ENCODE measurements at places on chromosomes 2 and 18.
A peak's percentile ranks its signal among the peaks of the same experiment; 100 is the strongest.

- DNase-seq = peak; percentile 4
These were observed 12.4 kb downstream of the IL1F10 start for GRCh38 chr2:113080134-113080533.

DNA sequence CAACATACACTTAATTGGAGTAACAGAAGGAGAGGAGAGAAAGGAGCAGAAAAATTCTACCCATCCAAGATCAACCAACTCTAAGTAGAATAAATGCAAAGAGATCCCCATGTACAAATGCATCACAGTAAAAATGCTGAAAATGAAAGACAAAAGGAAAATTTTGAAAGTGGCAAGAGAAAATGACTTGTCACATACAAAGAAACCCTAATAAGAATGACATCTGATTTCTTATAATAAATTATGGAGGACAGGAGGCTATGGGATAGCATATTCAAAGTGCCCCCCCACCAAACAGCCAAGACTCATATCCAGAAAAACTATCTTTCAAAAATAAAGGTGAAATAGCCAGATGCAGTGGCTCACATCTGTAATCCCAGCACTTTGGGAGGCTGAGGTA is 22.2 kb upstream of the INPP4A start:
- DNase-seq = no peak

GRCh38 chr2:168178520-168179324 is 68.7 kb downstream of the STK39 start:
- DNase-seq = no peak

- peak; percentile 77 for DNase-seq
These were observed 19.9 kb upstream of the CABYR start for GRCh38 chr18:24118750-24119577.

DNA sequence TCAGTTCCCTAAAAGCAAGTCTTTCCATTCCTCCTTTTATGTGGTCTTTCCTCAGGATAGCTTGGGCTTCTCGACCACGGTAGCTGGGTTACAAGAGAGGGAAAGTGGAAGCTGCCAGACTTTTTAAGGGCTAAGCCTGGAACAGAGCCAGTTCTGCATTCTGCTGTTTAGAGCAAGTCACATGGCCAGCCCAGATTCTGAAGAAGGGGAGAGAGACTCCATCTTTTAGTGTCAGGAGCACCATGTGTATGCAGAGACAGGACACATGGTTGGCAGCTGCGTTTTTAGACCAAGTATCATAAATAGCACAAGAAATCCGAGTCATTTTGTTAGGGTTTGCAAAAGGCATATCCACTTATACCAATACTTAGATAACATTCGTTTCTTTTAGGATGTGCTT is 4.7 kb downstream of the HMSD start:
- DNase-seq = no peak

GRCh38 chr2:95385570-95385984 is 16.9 kb upstream of the FAHD2A start:
- no peak for DNase-seq

GRCh38 chr2:234107861-234108260 is 57.4 kb downstream of the SPP2 start:
- no peak for DNase-seq

GRCh38 chr2:8189316-8189715 is 492.5 kb upstream of the ID2 start:
- no peak for DNase-seq

GRCh38 chr18:23857756-23858155 is 156.8 kb upstream of the TTC39C start:
- DNase-seq = no peak

- no peak for DNase-seq
These were observed 961.6 kb upstream of the LRRTM1 start for GRCh38 chr2:81266106-81266505.

GRCh38 chr18:46574000-46574742 is 82.8 kb downstream of the LOXHD1 start:
- no peak for DNase-seq

DNA sequence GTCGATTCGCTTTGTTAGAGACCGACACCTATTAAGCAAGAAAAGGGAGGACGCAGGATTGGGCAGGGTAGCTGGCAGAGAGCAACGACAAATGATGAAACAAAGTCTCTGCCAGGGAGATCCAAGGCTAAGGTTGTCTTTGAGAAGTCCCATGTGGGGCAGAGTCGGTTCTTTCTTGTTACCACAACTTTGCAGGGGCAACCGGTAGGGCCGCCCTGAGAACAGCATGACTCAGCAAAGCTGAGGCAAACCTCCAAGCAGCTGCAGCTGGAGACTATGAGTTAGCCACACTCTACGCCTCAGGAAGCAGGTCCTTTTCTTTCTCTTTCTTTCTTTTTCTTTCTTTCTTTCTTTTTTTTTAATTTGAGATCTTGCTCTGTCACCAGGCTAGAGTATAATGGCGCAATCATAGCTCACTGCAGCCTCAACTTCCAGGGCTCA is 452.3 kb upstream of the ID2 start:
- no peak for DNase-seq

DNA sequence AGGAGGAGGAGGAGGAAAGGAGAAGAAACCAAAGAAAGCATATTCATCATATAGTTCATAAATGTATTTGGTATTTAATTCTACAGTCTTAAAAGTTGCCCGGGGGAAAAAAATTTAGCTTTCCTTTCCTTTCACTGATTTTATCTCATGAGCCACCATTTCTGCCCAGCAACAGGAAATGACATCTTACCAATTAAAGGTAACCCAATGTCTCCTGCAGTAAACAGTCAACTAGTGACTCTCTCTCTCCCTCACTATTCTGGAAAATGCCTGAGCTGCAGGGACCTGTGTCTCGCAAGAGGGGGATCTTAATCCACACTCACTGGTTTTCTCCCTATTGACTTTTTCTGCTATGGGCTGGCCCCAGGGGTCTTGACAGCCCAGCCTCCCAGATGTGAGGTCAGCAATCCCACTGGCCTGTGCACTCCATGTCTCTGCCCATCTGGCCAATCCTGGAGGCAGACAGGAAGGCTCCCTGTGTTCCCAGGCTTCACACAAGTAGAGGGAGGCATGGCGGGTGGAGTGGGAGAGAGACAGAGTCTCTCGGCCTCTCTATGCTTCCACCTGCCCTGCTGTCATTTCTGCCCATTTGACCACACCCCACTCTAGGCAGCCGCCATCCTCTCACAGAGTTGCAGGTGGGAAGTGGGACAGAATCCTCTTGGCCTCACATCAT is 85.4 kb upstream of the CABLES1 start:
- no peak for DNase-seq

- DNase-seq = peak; percentile 25
These were observed 1183.2 kb upstream of the ACVR2A start for GRCh38 chr2:146661473-146662096.

GRCh38 chr18:48657447-48658120 is 118.8 kb downstream of the CTIF start:
- DNase-seq = no peak

GRCh38 chr2:168480356-168480755 is 24.3 kb downstream of the CERS6 start:
- DNase-seq = no peak

DNA sequence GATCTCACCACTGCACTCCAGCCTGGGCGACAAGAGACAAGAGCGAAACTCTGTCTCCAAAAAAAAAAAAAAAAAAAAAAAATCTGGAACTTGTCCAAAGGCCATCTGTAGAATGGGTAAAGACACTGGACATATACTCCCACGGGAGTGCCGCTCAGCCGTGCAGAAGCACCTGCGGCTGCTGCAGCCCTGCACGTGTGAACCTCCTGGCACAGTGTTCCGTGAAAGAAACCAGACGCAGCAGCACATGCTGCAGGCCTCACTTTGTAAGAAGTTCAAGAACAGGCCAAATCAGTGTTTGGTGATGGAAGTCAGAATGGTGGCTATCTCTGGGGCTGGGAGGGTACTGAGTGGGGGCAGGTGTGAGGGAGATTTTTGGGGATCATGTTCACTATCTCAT is 6.5 kb downstream of the CHRND start:
- peak; percentile 82 for DNase-seq

GRCh38 chr18:75125382-75126331 is 83.3 kb downstream of the PTGR3 start:
- DNase-seq = peak; percentile 81
